Caudate nucleus (tissue), 63 donors: ENCODE measurements at places on chromosomes 11 and 22.

DNA sequence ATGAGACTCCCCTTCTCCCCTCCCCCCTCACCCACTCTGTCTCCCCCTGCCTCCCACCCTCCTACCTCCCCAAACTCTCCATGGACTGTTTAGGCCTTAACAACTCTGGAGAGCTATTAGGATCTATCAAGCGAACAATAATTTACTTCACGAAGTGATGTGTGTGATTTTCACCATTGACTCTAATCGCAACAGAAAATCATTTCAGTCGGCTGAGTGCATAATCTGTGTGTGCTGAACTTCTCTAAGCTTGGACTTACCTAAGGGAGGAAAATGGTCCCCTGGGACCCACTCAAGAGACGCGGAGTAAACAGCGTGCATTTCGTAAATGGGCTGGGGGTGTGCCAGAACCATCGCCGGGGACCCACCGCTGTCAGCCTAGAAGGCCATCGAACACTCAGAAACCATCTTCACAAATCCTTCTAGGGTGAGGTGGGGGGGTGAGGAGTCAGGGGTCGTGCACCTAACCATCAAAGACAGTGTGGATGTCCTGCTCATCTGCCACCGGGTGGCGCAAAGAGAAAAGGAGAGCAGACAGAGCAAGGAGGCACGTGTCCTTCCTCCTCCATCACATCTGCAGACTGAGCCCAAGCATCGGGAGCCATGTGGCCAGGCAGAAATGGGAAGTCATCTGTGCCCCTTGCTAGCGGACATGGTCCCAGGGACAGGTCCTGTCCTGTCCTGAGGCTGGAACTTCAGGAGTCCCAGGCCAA lies 62.1 kb upstream of the NUP50 start:
- DNase-seq, result no peak

GRCh38 chr11:68343761-68344256 lies 31.4 kb downstream of the LRP5 start:
- DNase-seq, result no peak

- no peak for DNase-seq
Measured at GRCh38 chr11:76077575-76078150, 128.6 kb downstream of the WNT11 start.

DNA sequence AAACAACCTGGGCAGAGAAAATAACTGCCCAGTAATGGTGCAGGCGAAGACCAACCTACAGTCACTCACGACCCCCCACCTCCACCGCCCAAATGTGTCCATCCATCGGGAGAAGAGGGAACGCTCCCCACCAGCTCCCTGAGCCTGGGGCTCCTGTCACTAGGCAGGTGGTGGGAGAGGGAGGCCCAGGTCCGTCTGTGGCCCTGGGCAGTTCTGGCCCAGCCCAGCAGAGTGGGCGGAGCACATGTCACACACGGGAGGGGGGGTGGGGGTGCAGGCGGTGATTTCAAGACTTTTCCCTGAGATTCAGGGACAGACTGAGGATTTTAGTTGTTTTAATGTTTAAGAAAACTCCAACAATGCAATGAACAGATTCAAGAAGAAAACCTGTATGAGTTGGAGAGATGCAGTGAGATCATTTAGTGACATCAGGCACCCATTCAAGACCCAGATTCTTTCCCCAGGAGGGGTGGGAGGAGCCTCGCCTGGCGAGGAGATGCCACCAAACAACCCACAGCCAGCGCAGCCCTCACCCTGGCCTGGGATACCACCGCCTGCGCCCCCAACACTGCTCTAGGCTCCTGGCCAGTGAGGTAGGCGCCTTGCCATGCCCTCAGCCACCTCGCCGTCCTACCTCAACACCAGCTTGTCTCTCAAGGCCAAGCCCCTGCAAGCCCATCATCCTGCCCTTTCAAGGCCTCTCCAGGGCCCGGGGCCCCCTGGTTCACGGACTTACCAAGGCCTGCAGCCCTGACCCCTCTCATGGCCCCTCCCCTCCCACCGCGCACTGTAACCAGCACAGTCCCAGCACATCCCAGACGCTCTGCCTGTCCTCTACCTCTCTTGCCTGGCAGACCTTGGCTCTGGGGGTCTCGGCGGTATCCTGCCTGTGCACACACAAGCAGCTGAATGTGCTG lies 36.8 kb downstream of the TBX1 start:
- DNase-seq, result no peak

- no peak for DNase-seq
Measured at GRCh38 chr11:2314136-2314524, 12.3 kb downstream of the TSPAN32 start.

GRCh38 chr11:134587345-134587744 lies 175.3 kb upstream of the B3GAT1 start:
- DNase-seq, result no peak

GRCh38 chr11:118841469-118842242 lies 42.0 kb upstream of the CXCR5 start:
- DNase-seq, result no peak

DNA sequence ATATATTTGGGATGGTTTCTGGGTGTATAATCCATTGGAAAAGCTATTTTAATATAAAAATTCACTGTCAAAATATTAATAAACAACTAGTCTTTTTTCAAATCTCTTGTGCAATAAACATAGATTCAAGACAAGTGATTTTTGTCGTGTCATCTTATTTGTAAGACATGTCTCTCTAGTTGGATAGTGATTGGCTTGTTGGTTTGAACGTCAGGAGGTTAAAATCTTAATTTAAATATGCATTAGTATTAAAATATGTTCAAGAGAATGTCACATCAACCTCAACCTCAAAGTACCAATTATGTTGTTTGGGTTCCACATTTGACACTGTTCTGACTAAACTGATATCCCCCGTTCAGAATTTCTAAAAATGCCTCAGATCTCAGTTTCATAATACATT lies 287.6 kb downstream of the CASP12 start:
- DNase-seq, result no peak

DNA sequence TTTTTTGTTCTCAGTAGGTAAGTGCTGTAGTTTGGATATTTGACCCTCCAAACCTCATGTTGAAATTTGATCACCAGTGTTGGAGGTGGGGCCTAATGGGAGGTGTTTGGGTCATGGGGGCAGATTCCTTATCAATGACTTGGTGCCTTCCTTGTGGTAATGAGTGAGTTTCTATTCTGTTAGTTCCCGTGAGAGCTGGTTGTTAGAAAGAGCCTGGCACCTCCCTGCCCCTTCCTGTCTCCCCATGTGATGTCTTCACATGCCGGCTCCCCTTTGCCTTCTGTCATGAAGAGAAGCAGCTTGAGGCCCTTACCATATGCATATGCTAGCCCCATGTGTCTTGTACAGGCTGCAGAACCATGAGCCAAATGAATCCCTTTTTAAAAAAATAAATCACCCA lies 138.3 kb downstream of the TMEM135 start:
- no peak for DNase-seq

DNA sequence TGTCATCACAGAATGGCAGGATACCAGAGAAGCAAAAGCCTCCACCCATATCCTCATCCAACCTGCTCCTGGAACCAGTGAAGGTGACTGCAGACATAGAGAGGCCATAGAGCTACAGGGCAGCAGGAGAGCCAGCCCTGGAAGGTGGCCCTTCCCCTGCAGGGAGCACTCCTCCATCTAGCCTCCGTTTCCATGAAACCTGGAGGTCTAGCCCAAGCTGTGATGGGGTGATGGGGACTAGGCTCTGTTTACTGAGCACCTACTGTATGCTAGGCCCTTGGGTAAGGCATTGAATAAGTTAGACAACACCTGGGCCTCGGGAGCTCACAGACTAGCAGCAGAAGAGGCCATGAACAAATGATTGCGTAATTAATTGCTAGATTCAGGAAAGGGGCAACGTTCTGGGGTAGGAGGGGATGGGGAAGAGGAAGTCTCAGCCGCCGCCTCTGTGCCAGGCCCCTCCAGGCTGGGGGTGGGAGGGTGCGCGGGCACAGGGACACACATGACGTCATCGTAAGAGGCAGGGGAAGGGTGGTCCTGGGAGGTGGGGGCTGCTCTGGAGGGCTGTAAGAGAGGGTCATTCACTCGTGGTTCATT lies 784 bp upstream of the SYNGR1 start:
- DNase-seq, result peak; percentile 44

DNA sequence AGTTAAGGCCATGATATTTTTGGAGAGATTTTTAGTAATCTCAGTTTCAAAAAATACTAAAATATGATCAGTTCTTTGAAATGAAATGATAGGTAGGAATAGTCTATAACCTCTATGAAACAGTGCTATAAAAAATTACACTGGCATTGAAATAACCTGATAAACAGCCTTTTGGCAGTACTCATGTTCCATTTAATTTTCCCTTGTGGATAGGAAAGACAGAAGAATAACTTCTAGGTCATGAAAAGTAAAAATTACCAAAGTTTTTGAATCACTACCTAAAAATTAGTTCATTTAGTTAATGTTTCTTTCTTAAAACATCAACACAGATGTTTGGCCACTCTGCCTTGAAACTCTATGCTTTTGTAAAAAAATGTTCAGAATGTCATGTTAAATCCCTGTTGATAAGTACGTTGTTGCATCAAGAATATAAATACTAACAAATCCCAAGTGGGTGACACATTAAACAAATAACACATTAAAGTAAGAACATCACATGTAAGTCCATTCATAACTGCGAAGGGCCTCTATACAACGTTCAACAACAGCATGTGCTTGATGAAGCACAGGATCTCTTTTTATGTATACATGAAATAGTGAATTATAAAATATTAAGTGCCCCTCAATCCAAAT lies 290.2 kb downstream of the SWAP70 start:
- no peak for DNase-seq

DNA sequence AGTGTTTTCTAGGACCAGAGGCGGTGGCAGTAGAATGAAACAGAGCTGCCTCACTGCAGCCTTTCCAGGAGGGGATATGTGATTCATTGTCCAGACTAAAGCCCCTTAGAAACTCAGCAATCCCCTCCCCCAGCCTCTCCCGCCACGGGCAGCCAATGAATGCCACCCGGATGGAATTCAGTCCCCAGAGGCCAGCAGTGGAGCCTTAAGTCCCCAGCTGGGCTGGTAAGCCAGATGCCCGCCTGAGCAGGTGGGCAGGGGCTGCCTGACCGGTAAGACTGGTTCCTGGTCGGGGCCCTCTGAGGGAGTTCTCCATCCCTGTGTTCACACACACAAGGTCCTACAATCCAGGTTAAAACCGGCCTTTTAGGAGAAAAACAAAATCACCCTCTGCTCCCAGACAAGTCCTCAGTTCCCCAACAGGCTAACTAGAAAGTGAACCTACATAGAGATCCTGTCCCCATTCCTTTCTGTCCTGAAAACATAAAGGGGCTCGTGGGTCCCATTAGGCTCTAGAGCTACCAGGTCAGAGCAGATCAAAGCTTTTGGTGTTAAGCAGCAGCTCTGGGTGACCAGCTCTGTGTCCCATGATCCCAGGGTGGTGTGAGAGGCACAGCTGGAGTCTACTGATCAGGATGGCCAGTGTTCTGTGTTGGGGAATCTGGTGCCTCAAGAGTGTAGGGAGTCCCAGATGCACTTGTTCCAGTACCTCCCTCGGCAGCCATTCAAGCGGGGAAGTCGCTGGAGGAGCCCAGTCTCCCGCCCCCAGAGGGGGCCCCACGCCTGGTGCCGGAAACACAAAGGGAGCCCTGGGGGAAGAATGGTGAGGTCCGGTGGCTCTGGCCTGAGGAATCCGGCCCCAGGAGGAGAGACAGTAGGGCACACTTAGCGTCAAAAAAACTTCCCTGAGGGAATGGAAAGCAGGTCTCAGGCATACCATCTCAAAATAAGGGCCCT lies 2.6 kb downstream of the PATZ1 start:
- no peak for DNase-seq

- no peak for DNase-seq
Measured at GRCh38 chr11:65661599-65662246, 993 bp downstream of the RELA start.

DNA sequence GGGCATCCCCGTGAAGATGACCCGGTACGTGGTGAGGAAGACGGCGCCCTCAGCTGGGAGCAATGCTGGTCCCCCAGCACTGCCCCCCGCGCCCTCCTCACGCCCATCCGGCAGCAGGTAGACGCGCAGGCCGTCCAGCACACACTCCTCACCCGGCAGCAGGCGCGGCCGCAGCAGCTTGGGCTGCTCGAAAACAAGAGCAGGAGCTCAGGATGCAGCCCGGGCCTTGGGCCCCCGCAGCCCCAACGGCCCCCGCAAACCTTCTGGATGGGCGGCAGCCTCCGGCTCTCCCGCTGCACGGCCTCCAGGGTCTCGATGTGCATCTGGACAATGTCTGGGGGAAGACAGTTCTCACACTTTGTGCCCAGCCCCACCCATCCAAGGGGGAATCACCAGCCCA lies 13.3 kb downstream of the SBF1 start:
- no peak for DNase-seq

GRCh38 chr11:102590276-102591049 lies 34.7 kb downstream of the MMP20 start:
- no peak for DNase-seq

- DNase-seq, result no peak
Measured at GRCh38 chr11:132365650-132366049, 995.2 kb downstream of the NTM start.

DNA sequence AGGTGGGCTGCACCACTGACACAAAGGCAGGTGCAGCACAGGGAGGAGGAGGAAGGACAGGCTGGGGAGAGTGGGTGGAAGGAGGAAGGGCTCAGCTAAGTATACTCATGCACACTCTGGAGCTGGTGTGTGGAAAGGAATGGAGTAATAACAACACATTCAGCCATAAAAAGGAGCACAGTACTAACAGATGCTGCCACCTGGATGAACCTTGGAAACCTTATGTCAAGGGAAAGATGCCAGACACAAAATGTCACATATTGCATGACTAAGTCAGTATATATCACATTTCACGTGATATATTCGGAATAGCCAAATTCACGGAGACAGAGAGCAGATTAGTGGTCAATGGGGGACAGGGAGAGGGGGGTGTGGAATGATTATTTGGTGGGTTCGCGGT lies 389.6 kb upstream of the SYN3 start:
- no peak for DNase-seq

DNA sequence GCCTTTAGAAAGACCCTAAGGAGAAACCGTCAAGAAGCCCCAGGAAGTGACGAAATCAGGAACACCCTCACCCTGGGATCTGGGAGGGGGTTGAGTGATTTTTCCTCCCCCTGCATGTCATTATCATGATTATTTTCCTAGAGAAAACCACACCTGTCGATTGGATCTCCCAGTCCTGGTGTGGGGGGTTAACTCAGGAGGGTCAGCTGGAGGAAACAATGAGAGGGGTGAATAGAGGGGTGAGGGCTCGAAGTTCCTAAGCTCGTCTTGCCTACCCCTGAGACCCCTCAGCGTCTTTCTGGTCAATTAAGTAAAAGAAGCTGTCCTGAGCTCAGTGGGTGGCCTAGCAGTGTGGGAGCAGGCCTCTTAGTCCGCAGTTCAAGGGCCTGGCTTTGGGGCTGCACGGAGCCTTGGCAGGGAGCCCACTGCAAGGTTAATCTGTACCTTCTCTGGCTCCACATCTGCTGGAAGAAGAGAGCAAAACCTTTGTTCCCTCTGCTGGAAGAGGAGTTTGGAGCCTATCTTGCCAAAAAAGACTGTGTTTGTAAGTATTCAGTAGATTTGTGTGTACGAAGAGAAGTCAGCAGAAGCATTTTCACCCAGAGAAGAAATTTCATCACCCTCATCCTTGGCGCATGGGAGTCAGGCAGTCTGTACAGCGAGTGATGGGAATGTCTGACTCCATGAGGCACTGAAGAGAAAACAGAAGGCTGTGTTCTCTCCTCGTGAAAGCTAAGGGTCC lies 34.2 kb upstream of the FTH1 start:
- no peak for DNase-seq

- DNase-seq, result no peak
Measured at GRCh38 chr11:27410272-27410671, 47.3 kb upstream of the CCDC34 start.

- no peak for DNase-seq
Measured at GRCh38 chr22:45599836-45600577, 71.6 kb upstream of the ATXN10 start.
